ENCODE measurements at places on chromosomes 4 and X. TPM values are rescaled to one million over a fixed set of nuclear protein-coding genes. Genes with fewer than 3 reads are reported as not detected.

The GIMD1 gene
- total RNA-seq, result 0.14 TPM

The GABRG1 gene
- total RNA-seq, result not detected

The TLR1 gene
- total RNA-seq, result 0.44 TPM

The ITIH6 gene
- not detected for total RNA-seq

The PNMA3 gene
- total RNA-seq, result not detected

The CXXC4 gene
- 0.14 TPM for total RNA-seq

The ARHGEF9 gene
- total RNA-seq, result 10.9 TPM

The APBB2 gene
- total RNA-seq, result 126 TPM

The GPC3 gene
- not detected for total RNA-seq

The FRMPD4 gene
- total RNA-seq, result 14.0 TPM
